ENCODE measurements at places on chromosomes 13 and 19. TPM values are rescaled to one million over a fixed set of nuclear protein-coding genes. Genes with fewer than 3 reads are reported as not detected.

DNA sequence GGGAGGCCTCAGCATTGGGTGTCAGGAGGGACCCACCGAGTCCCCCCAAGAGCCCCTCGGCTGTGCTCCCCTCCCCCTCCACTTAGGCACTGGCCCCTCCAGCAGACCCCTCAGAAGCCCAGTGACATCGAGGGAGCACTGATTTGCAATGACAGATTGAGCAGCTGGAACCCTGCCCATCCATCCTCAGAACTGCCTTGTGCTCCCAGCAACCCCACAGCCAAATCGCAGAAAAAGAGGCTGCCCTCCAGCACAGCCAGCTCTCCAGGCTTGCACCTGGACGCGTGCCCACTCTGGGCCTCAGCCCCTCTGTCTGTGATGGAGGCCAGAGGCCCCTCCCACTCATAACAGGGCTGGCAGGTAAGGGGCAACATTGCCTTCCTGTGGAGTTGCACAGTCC is 123.2 kb upstream of the VSTM2B start:
- ATAC-seq: no peak

DNA sequence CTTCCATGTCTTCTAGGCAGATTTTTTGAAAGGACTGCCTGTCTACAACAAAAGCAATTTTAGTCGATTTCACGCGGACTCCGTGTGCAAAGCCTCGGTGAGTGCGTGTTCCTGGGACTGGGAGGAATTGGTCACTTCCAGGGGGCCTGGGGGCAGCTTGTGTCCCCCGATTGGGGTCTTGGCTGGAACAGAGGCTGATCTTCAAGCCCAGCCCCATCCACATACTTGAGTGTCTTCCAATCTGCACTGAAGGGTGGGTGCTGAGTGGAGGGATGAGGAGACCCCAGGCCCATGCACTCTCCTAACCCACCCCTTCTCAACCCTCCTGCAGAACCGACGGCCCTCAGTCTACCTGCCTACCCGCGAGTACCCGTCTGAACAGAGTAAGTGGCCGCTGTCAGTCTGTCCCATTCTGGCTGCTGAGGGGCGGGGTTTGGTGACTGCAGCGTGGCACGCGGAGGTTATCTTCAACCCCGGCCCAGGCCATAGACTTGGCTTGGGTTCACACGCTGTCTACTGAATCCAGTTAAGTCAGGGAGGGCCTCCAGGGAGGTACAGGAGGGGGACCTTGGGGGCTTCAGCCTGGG is 4.7 kb downstream of the DDA1 start:
- no peak for ATAC-seq

DNA sequence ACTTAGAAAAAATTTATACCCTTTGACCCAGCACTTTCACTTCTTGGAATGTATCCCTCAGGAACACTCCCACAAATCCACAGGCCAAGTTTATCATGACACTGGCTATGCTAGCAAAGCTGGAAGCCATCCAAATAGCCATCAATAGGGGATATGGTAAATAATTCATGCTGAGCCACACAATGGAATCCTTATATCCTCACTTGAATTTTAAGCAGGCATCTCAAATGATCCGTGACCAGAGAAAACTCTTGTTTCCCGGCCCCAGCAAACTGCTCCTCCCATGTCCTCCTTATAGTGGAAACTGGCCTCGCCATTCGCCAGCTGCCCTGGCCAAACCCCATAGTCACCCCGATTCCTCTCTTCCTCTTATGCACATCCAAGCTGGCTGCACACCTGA is 37.6 kb downstream of the GRIK5 start:
- ATAC-seq: no peak

CEACAM5 gene
- total RNA-seq: not detected

PTGIR gene
- total RNA-seq: 3.6 TPM
